ENCODE measurements at places on chromosomes 7 and 10.

DNA sequence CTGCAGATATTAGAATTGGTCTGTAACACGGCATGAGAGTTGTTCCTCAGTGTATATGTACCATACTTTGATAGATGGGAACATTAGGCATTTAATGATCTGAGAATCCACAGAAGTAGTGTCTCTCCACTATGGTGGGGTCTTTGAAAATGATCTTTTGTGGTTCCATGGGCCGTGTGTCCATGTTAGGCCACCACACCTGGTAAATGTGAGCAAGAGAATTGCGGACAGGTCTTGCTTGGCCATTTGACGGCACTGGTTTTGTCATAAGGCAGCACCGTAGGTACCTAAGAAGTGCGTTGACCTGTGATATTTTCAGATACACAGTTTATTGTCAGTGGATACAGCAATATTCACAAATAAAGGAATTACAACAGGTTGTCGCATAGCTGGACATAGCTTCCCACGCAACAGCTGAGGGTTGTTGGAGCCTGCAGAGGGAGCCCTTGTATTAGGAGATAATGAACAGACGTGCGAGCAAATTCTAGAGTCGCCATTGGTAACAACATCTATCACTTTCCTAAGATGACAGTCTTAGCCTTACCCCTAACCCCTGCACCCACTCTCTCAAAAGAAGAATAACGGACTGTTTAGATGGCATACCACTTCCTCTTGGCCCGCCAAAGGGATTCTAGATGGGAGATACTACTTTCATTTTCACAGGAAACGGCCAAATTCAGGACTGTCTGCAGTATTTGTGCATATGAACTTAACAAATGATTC lies 111.4 kb downstream of the COL28A1 start:
- DNase-seq, result no peak

DNA sequence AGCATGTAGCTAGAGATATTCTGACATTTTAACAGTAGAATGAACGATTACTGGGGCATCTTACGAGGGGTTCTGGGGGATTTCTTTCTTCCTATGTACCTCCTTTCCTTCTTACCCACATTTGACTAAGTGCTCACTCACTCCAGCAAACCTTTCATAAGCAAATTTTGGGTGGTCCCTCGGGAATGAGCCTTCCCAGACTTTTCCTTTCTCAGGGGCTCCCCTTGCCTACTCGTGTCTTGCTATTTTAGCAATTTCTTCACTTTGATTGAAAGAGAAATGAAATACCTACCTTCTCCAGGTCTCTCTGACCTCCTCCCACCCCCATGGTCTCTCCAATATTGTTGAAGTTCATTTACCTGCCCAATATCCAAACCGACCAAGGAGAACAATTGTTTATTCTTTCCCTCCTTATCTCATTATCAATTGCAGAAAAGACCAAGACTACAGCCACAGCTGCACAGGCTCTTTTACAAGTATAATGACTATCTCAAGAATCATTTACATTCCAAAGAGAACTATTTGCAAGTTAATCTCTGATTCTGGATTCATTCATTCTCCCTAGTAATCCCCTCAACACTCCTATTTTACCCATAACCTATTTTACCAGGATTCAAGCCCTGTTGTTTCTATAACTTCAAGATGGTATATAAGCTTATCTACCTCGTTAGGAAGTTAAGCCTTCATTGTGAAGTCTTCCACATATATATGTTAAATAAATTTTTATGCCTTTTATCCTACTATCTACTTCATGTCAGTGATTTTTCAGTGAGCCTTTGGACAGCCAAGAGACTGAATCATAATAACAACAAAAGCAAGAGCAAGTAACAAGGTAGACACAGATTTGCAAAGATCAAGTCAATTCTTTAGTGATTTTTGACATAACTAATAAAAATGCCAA lies 480.6 kb downstream of the IPMK start:
- no peak for DNase-seq

DNA sequence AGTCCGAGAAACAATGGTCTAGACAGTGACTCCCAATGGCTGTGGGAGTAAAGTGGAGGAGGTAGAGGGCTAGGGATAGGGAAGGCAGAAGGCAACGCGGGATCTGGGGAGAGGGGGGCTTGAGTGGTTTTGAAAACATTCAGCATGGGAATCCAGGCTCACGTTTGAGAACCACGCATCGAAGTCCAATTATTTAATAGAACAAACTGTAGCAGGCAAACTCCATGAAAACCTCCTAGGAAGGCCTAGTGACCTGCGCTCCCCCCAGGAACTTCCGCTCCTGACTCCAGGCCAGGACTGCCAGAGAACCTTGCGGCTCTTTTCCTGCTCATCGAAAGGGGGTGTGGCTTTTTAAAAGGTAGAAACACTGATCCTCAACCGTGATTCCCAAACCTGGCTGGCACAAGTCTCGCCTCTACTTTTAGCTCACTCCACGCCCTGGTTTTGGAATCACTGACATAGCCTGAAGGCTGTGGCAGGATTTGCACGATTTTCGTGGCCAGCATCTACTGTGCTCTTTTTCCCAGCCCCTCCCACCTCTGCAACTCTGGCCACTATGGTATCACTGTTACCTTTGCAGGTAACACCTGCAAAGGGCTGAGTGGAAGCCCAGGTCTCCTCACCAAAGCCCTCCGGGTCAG lies 43.4 kb downstream of the MYOF start:
- no peak for DNase-seq

DNA sequence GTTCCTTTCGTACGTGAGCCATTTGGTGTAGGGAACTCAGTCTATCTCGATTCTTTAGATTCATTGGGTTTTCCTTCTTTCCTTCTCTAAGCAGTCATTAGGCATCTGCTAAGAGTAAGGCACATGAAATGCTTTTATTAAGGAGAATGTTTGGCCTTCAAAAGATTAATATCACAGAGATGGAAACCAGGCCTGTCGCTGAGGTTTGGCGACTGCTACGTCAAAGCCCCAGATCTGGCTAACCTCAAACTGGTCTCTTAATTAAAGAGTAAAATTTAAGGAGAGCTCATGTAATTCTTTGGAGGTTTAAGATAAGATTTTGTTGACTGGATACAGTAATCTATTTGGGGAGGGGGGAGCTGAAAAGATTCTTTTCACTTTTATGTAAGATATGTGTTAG lies 189.8 kb downstream of the JCAD start:
- no peak for DNase-seq

DNA sequence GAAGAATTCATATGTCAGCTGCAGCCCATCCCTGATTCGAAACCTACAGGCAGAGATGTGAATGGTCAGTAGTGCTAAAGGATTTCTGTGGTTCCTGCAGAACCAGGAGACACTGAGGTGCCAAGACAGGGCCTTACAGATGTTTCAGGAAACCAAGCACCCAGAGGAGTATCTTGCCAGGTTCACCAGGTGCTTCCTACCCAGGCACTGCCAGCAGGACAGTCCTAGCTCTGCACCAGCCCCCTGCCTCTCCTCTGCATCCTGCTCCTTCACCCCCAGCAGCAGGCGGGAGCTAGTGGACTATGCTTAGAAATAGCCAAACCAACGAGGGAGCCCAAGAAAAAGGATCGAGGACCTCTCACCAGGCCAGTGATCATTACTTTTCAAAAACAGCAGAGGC lies 4.2 kb upstream of the IKZF1 start:
- DNase-seq, result no peak

- no peak for DNase-seq
Measured at GRCh38 chr7:28292834-28293526, 112.4 kb upstream of the JAZF1 start.

GRCh38 chr10:113756940-113757543 lies 5.6 kb downstream of the PLEKHS1 start:
- no peak for DNase-seq

Measured in retinal pigment epithelial cell (primary cell).